Stimulated activated CD8-positive, alpha-beta memory T cell treated with anti-CD3 and anti-CD28 coated beads, Interleukin-15, amount 100 ng/mL, for 1 hour (primary cell): ENCODE measurements at places on chromosomes 4 and X.

DNA sequence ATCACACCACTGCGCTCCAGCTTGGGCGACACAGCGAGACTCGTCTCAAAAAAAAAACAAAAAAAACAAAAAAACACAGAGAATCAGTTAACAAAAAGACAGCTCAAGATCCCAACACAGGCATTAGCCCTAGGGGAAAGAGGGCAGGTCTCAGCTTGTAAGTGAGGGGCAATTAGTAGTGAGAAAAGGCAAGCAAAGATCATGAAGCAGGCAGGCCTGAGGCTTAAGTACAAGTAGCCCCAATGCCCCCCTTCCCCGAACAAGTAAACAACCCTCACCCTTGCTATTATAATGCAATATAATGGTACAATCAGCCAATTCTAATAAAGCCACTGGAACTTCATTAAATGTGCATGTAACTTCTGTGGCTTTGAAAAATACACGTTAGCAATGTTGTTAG lies 17.0 kb downstream of the ADGRA3 start:
- no peak for DNase-seq

DNA sequence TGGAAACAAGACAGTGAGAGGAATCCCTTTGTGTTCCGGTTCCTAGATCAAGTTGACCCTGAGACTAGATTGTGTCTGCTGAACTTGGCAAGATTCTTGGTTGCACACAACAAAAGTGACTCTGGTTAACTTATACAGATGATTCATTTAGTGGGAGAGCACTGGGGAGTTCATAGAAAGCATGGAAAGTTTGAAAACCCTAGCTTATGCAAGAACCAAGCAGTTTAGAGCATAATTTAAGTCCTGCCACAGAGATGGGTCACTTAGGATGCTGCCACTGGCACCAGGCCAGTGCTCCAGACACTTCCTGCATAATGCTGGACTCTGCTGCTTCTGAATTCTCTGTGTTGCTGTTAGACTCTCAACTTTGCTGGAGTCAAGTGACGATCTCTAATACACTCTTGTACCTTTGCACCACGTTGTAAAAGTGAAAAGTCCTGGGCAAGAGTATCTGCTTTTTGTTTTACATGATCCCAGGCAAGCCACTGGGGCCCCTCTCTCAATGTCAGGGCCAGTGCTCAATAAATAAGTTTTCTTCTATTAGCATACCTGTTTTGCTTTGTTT lies 12.7 kb upstream of the DCUN1D4 start:
- DNase-seq = no peak

DNA sequence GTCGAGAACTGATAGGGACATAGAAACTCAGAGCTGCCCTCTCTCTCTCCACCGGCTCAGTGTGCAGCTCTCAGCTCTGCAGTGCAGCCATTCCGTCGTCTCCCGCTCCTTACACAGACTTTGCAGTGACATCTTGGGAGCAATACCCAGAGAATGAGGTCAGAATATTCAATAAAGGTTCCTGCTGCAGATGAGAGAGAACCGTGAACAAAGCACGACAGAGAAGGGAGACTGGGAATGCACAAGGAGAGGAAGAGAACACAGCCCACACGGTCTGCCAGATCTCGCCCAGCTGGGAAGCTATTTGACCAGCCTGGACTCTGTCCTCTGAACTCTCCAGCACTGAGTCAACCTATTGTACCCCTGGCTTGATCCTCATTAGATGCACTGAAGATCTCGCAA lies 118.0 kb upstream of the PPARGC1A start:
- DNase-seq = no peak

GRCh38 chr4:113355550-113356371 lies 306.3 kb downstream of the ANK2 start:
- DNase-seq = peak; percentile 35

GRCh38 chrX:45422216-45422925 lies 221.7 kb upstream of the DIPK2B start:
- DNase-seq = no peak

- DNase-seq = peak; percentile 12
Measured at GRCh38 chr4:2009651-2010233, 968 bp upstream of the NELFA start.

GRCh38 chrX:41684138-41684537 lies 4.6 kb upstream of the GPR34 start:
- no peak for DNase-seq

DNA sequence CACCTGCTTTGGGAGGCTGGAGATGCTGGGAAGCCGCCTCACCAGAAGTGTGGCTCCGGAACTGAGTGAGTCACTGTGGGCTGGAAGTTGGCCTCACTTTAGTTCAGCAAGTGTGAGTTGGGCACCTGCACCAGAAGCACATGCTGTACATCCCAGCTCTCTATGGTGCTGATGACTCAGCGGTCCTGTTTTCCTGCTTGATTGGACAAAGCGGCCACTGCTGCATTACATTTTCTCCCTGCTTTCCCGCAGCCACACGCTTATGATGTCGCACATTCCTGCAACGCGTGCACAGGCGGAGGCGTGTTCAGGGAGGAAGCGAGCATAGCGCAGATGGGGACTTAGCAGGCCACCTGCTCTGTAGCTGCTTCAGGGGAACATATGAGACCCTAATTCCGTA lies 26.7 kb upstream of the CLDN34 start:
- DNase-seq = no peak

GRCh38 chrX:103309860-103310554 lies 783 bp downstream of the BEX2 start:
- no peak for DNase-seq

DNA sequence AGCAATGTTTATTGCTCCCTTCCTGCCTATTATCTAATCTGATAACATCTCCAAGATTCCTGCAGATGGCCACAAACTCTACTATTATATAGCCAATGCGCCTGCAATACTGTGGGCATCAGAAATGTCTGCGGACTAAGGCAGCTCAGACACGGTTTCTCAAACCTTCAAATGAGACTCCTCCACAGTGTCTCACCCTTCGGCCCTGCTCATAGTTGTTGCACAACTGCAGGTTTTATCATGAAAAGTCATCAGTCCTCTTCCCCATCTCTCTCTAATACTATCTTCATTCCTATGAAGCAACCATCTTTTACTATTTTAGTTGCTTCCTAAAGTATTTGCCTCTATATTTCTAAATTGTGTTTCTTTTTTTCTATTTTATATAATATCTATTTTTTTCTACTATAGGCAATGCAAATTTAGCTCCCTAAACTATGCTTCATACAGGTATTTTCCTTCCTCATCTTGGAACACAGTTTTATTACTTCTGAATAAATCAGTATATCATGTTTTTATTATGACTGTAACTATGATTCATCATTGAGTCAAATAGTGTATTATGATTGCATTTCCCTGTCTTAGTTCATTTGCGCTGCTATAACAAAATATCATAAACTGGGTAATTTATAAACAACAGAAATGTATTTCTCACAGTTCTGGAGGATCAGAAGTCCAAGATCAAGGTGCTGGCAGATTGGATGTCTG lies 129.7 kb upstream of the EDNRA start:
- DNase-seq = no peak

DNA sequence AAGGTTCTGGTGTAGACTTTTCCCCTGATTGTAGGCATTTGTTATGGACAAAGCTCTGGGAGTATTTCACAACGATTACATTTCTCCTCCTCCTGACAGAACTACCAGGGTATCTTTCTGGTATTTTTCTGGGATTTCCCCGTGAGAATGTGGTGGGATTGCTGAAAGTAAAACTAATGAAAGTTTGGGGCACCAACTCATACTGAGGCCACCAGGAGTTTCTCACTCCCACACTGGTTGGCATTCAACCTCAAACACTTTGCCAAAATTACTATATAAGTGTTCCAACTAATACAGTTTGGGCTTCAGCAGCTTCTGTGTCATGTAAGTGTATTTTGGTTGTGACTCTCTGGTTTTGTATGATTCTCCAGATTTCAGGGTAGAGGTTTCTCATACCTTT lies 855.1 kb downstream of the GLUD2 start:
- no peak for DNase-seq

GRCh38 chrX:77776659-77777058 lies 9.4 kb downstream of the ATRX start:
- DNase-seq = no peak

GRCh38 chrX:35728481-35728880 lies 69.7 kb upstream of the MAGEB16 start:
- DNase-seq = no peak

DNA sequence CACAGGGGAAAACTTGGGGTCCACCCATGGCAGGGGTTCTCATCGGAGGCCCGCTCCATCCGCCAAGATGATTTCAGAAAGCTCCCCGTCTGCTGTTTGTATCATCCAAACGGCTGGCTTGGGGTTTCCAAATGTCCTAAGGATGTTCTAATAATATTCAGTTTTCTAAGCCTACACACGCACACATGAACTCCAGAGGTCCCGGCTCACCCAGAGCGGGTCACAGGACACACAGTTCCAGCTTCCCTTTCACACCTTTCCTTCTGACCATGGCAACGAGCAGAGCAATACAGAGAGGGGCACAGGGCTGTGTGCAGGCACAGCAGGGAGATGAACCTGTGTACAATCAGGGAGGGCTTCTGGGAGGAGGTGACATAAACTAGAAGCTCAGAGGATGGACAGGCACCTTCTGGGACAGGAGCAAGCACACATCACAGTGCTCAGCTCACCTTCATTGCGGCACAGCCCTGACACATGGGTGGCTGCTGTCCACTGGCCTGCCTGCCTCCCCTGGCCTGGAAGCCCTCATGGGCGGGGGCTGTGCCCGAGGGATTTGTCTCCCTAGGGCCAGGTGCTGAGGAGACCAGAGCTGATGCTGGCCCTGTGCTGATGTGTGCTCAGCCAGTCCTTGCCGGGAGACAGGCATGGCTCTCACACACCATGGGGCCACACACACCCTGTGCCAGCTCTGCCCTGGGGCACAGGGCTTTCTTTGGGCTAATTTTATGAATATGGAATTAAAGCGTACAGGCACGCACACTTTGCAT lies 44.8 kb downstream of the ABLIM2 start:
- no peak for DNase-seq

GRCh38 chr4:101643186-101643837 lies 147.2 kb upstream of the BANK1 start:
- no peak for DNase-seq

- DNase-seq = no peak
Measured at GRCh38 chrX:53323196-53323595, 41.8 kb upstream of the IQSEC2 start.

DNA sequence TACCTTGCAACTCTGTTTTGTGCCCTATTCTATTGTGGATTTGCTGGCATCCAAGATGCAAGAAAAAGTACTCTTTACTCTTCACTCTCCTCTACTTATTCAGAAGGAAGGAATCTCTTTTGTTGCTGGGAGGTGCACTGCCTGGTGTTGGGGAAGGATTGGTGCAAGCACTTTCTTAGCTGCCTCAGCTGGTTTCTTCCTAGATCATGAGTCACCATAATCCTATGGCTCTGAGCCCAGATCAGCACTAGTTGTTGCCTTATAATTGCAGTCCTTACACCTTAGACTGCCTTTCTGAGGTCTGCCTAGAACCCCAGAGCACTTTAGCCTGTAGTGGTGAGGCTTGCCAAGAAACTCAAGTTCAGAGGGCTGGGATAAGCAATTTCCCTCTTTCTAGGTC lies 37.0 kb upstream of the CT83 start:
- DNase-seq = no peak

DNA sequence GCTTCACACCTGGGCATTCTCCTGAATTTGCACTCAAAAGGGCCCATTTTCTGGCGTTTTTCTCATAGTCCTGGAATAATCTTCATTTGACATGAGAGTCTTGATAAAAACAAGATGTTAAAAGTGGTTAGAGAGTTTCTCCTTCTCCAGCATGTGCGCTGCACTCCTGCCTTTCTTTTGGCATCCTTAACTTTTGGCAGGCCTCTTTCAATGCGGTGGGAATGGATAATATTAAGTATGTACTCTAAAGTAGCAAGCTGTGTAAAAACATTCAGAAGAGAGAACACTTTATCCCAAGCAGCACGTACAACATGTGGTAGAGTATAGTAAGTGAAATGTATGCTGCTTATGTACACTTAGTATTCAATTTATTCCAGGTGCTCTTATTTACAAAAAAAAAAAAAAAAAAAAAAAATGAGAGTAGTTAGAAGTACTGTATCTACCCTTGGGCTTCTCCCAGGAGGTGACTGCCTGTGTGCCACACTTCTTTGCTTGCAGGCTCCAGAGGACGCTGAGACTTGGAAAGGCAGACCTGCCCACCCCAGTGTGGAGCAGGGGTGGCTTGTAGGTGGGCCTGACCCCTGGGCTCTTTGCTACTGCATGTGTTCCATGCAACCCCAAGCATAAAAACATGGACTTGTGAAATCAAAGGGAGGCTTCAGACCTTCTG lies 3.9 kb downstream of the FGF2 start:
- no peak for DNase-seq

GRCh38 chrX:3440981-3441380 lies 94.5 kb upstream of the MXRA5 start:
- no peak for DNase-seq

- no peak for DNase-seq
Measured at GRCh38 chr4:24639714-24640113, 55.4 kb upstream of the DHX15 start.

DNA sequence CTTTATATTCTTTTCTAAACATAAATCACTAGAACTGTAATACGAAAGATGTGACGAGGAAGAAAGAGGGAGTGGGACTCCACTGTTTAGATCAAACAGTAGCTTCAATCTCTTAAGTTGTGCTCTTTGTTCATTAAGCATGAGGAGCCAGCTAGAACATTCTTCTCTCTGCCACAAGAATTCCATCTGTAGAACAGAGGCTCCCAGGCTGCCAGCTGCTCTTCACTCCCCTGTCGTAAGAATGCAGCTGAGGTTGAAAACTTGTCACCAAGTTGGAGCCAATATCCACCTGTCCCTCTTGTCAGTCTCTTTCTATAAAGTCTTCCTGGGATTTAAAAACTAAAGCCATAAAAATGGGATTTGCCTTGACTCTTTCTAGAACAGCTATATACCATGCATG lies 65.0 kb upstream of the SEC24B start:
- no peak for DNase-seq

DNA sequence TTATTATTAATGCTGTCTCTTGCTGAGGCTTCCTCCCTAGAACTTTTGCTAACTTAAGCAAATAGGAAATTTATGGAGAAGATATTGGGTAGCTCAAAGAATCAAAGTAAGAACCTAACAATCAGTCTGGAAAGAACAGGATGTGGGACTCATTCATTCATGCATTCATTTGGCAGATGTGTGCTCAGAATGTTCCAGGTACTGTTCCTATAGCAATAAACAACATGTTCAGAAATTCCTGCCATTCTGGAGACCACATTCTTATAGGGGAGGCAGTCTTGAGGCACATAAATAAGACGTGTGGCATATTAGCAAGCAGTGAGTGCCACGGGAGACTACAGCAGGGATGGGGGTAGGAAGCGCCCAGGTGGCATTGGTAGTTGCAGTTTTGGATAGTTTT lies 5.0 kb downstream of the GRK4 start:
- DNase-seq = no peak

- no peak for DNase-seq
Measured at GRCh38 chr4:99825272-99825671, 8.6 kb downstream of the DAPP1 start.

DNA sequence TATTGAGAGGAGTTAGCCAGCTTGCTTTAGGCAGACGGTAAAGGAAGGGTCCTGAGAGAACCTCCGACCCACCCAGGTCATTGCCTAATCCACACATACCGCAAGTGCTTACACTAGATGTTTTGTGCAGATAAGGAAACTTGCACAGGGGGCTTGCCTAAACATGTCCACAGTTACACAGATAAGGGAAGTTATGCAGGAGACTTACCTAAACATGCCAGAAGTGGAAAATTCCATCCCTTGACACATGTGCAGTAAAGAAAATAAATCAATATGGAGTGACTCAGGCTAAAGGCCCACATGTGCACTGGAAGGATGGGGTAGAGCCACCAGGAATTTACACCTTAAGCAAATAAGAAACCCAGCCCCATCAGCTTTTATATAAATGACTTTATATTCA lies 232.8 kb upstream of the HDX start:
- DNase-seq = no peak
